Smooth muscle cell of the coronary artery (primary cell): ENCODE measurements at places on chromosomes 2 and 18. TPM values are rescaled to one million over a fixed set of nuclear protein-coding genes. Genes with fewer than 3 reads are reported as not detected.

The SH3BP4 gene
- total RNA-seq, result 11.2 and 53.3 TPM in 2 replicates

The GPN1 gene
- total RNA-seq, result 29.0 and 30.4 TPM in 2 replicates

The HOXD13 gene
- not detected in 2 replicates for total RNA-seq

The STPG4 gene
- total RNA-seq, result 0.23 TPM in 2 replicates

The FOXI3 gene
- total RNA-seq, result not detected in 2 replicates

The ASXL3 gene
- total RNA-seq, result 0.08 and 1.8 TPM in 2 replicates

The COL3A1 gene
- total RNA-seq, result 1,200 and 2,738 TPM in 2 replicates

The MLPH gene
- 0.90 and 37.0 TPM in 2 replicates for total RNA-seq

The OTX1 gene
- 0.12 and 0.23 TPM in 2 replicates for total RNA-seq

The RTKN gene
- 11.0 and 16.5 TPM in 2 replicates for total RNA-seq

The SERPINB7 gene
- 4.7 TPM in 1 of 2 replicates, not detected in the other for total RNA-seq

The APCDD1 gene
- 0.15 and 10.5 TPM in 2 replicates for total RNA-seq

The HOXD8 gene
- 0.23 and 1.9 TPM in 2 replicates for total RNA-seq

The ASNSD1 gene
- 23.6 and 50.4 TPM in 2 replicates for total RNA-seq

The LHCGR gene
- total RNA-seq, result not detected in 2 replicates

The FER1L5 gene
- total RNA-seq, result 0.30 and 0.70 TPM in 2 replicates

The AGXT gene
- total RNA-seq, result not detected in 2 replicates

The BOLL gene
- total RNA-seq, result not detected in 2 replicates

The DSEL gene
- 23.8 and 30.7 TPM in 2 replicates for total RNA-seq

The PRSS56 gene
- not detected in 2 replicates for total RNA-seq

The NT5C1B gene
- total RNA-seq, result not detected in 2 replicates

The ESPNL gene
- total RNA-seq, result 0.08 and 0.35 TPM in 2 replicates

The EHD3 gene
- total RNA-seq, result 23.1 and 62.2 TPM in 2 replicates

The SALL3 gene
- not detected in 2 replicates for total RNA-seq

The TMEM247 gene
- total RNA-seq, result not detected in 2 replicates

The AKAIN1 gene
- total RNA-seq, result not detected in 2 replicates

The RMC1 gene
- 21.1 and 22.2 TPM in 2 replicates for total RNA-seq

The TXNL1 gene
- 18.5 and 33.1 TPM in 2 replicates for total RNA-seq

The TXNDC2 gene
- not detected in 2 replicates for total RNA-seq

The ZCCHC2 gene
- 4.1 and 13.6 TPM in 2 replicates for total RNA-seq

The KYNU gene
- total RNA-seq, result under 0.01 and 1.3 TPM in 2 replicates

The PHOSPHO2 gene
- 0.94 and 1.2 TPM in 2 replicates for total RNA-seq

The REG1B gene
- not detected in 2 replicates for total RNA-seq

The MEX3C gene
- 24.2 and 29.3 TPM in 2 replicates for total RNA-seq

The TP53I3 gene
- total RNA-seq, result 18.8 and 42.2 TPM in 2 replicates

The ARHGEF4 gene
- total RNA-seq, result 0.90 and 12.2 TPM in 2 replicates

The DNAJC5G gene
- not detected in 2 replicates for total RNA-seq

The RAD51AP2 gene
- under 0.01 TPM in 1 of 2 replicates, not detected in the other for total RNA-seq

The CRYGC gene
- total RNA-seq, result not detected in 2 replicates

The GPR17 gene
- not detected in 2 replicates for total RNA-seq

The CAPN14 gene
- 0.08 and 0.12 TPM in 2 replicates for total RNA-seq

The MTERF4 gene
- 24.9 and 73.7 TPM in 2 replicates for total RNA-seq

The SNX17 gene
- 100 and 134 TPM in 2 replicates for total RNA-seq

The MPP4 gene
- total RNA-seq, result 0.47 and 1.4 TPM in 2 replicates

The VWA3B gene
- not detected in 2 replicates for total RNA-seq

The SATB2 gene
- total RNA-seq, result 14.1 and 36.4 TPM in 2 replicates

The IL37 gene
- not detected in 2 replicates for total RNA-seq

The CYS1 gene
- total RNA-seq, result 0.45 and 1.6 TPM in 2 replicates

The CCDC195 gene
- total RNA-seq, result not detected in 2 replicates
